NCI-H1048 (cell line): ENCODE measurements at places on chromosomes 7 and 10.

- DNase-seq: peak; percentile 47
Observed at GRCh38 chr10:59362959-59363381, 621 bp upstream of the FAM13C start.

DNA sequence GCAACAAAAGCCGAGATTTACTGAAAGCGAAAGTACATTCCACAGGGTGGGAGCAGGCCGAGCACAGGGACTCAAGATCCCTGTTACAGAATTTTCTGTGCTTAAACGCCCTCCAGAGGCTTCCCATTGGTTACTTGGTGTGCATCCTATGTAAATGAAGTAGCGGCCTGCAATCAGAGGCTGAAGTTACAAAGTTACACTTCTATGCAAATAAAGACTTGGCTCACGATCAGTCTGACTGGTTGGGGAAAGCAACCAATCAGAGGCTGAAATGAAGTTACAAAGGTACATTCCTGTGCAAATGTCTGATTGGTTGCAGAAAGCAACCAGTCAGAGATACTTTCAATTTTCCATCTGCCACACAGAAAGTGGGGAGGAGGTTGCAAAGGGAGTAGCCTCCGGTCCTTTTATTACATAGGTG is 4.1 kb downstream of the ACBD7 start:
- DNase-seq: peak; percentile 92

- DNase-seq: no peak
Observed at GRCh38 chr7:24883622-24884013, 96.4 kb downstream of the OSBPL3 start.

- DNase-seq: no peak
Observed at GRCh38 chr7:140036224-140036962, 26.4 kb downstream of the PARP12 start.

GRCh38 chr7:36951257-36951697 is 227.0 kb upstream of the AOAH start:
- no peak for DNase-seq

GRCh38 chr7:80725181-80725611 is 86.8 kb downstream of the CD36 start:
- no peak for DNase-seq

GRCh38 chr10:100732241-100732596 is 13.2 kb upstream of the PAX2 start:
- DNase-seq: no peak

- no peak for DNase-seq
Observed at GRCh38 chr10:69687426-69687825, 57.4 kb downstream of the FAM241B start.

DNA sequence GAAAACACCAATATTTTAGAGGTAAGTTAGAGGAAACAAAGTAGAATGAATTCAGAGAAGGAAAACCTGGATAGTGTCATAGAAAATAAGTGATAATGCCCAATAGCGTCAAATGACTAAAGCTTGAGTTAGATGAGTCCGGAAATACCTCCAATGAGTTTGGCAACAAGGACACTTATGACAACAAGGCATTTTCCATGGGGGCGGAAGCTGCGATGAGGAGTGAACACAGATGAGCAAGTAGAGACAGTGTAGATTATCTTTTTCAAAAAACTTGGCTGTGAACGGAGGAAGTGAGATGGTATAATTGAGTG is 383 bp upstream of the R3HCC1L start:
- no peak for DNase-seq

DNA sequence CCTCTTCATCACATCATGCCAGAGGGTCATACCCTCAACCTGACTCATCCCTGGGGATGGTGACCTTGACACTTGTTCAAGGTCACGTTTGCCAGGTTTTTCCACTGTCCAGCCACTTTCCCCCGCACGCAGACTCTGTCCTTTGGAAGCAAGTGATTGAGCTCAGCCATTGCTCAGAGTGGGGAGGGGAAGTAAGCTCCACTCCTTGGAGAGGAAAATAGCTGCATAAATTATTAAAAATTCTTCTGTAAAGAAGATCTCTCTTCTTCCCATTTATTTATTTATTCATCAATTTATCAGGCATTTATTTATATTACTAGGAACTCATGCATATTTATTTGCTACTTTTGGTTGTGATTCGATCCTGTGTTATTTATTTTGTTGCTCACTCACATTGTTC is 88.0 kb downstream of the GLRX3 start:
- DNase-seq: no peak

DNA sequence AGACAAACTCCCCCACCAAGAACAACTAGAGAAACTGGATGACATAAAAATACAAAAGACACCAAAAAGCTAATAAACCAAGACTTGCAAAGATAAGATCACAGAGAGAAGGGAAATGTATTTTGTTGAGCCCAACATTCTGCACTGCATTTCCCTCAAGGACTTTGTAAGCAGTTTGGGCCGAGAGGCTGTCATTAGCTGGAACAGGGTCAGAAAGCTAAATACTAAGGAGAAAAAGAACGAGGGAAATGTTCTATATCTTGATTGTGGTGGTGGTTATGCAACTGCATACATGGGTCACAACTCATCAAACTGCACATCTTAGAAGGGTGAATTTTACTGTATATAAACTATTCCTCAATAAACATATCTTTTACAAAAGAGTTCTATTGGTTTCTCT is 315.0 kb downstream of the IPMK start:
- DNase-seq: no peak

- DNase-seq: no peak
Observed at GRCh38 chr7:20316706-20317105, 14.0 kb upstream of the ITGB8 start.

DNA sequence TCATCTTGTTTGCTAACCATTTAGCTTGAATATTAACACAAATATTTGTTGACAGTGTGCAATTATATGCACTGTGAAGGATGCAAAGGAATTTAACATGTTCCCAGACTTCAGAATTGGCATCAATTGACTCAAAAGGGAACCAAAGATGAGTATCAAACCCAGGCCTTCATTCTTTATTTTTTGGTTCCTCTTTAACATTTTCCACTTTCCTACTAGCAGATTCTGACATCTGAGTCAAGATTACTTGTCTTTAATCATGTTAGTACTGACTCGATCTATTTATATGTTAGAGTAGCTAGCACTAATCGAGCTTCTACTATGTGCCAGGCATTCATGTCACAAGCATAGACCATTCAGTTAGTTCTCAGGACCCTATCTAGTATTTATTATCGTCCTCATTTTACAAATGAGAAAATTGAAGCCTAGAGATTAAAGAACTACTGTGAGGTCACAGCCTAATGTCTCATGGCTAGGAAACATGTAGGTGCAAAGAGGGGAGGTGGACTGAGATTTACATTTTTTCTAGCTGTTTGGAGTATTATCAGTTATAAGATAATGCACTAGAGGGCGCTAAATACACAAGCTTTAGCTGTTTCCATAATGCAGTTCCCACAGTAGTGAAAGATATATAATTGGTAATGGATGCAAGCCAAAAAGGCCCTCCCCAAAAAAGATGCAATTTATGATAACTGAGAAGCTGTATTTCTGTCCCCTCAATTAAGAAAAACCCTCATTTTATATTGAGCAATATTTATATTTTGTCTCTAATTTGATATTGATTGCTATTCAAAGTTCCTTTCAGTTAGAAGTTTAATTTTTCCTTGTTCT is 32.9 kb upstream of the KMT2E start:
- DNase-seq: peak; percentile 30

DNA sequence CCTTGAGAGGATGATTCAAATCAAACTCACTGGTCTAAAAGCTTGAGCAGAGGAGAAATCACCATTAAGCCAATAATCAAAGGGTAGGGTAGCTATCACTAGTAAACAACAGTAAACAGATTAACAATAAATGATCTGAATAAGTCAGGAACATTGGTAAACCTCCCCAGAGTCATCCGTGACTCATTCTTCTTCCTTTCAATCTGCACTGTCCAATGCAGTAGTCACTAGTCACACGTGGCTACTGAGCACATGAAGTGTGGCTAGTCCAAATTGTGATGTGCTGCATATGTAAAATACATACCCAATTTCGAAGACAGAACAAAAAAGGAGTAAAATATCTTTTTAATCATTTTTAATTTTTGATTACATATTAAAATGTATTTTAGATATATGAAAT is 64.0 kb downstream of the ERCC6 start:
- no peak for DNase-seq

DNA sequence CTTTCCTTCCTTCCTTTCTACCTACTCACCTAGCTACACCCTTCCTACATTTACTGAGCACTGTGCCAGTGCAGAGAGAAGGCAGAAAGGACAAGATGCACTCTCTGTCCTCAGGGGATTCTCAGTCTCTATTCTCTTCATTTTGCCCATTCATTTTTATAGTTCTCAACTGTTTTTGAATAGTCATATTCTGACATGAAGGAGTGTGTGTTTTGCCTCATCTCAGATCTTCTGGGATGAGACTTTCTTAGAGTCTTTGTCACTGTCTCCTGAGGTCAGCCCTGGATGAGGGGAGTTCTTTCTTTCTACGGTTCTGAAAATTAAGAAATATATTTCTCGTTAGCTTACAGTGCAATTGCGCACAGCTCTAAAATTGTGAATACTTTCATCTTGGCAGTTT is 21.3 kb downstream of the CLCN1 start:
- DNase-seq: no peak

- DNase-seq: no peak
Observed at GRCh38 chr7:107063245-107064120, 19.0 kb downstream of the PRKAR2B start.

- no peak for DNase-seq
Observed at GRCh38 chr10:70330671-70331070, 46.9 kb upstream of the NPFFR1 start.

GRCh38 chr10:1514681-1515080 is 222.6 kb downstream of the ADARB2 start:
- DNase-seq: no peak

DNA sequence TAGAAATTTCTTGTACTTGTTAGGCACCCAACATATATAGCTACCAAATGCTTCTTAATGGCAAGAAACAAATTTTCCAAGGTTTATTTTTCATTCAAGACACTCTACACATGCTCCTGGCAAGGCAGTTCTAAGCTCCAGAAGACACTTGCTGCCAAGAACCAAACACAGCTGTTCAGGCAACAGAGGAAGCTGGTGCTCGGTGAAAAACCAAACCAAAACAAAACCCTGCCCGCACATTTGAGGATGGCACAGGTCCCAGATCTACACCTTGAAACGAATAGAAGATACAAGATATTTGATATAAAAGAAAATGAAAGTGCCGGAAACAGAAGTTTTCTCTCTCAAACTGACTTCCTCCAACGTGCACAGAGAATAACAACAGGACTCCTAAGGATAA is 4.9 kb upstream of the DNTT start:
- DNase-seq: no peak

DNA sequence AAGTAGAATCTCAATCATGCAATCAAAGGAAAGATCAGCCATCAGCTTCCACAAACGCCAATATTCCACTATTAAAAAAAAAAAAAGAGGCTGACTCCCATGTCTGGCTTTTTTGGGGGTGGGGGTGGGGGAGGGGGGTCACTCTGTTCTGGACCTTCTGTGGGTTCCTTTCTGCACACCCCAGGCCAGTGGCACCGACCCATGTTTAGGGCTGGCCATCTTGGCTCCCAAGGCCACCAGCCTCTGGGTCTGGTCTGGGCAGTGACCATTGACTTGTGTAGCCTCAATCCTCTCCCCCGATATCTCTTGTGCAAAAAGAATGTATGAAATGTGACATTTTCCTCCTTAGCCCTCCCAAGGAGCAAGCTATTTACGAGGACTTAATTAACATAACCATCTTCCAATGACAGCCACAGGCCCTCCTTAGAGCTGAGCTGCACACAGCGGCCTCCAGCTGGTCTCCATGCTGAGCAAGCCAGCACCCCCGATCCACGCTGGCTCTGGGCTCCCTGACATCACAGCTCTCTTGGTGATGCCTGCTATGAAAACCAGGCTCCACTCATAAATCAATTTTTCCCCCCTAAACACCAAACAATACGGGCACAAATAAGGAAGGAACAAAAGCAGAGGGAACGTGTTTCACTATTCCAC is 100.1 kb downstream of the ZRANB1 start:
- DNase-seq: no peak

DNA sequence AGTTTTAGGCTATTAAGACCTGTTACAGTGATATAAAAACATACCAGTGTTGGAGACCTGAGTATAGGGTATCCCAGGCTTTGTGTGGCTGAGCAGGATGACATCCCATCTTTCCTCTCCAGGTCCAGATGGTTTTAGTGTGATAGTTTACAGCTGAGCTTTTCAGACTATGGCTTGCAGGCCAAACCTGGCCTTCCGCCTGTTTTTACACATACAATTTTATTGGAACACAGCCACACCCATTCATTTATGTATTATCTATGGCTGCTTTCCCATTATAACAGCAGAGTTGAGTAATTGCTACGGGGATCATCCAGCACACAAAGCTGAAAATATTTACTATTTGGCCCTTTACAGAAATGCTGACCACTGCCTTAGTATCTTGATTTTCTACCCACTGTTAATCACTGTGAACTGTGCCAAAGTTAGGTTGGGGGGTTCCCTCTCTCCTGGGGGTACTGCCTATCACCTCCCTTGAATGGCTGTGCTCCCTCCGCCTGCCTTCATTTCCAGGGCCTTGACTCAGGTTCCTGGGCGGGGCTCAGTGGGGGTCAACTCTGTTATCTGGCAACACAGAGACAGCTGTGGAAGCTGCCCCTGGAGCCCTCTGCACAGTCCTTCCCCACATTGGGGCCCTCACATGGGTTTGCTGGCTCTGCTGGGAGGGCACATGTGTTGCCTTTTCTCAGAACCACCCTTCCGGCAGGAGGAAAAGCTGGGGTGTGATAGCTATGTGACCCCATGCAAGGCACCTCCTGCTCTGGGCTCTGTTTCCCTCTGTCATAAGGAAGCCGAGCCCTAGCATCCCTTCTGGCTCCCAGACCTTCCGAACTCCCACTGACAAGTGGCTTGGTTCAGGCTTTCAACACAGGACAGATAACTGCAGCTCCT is 40.3 kb upstream of the SH2D4B start:
- no peak for DNase-seq

DNA sequence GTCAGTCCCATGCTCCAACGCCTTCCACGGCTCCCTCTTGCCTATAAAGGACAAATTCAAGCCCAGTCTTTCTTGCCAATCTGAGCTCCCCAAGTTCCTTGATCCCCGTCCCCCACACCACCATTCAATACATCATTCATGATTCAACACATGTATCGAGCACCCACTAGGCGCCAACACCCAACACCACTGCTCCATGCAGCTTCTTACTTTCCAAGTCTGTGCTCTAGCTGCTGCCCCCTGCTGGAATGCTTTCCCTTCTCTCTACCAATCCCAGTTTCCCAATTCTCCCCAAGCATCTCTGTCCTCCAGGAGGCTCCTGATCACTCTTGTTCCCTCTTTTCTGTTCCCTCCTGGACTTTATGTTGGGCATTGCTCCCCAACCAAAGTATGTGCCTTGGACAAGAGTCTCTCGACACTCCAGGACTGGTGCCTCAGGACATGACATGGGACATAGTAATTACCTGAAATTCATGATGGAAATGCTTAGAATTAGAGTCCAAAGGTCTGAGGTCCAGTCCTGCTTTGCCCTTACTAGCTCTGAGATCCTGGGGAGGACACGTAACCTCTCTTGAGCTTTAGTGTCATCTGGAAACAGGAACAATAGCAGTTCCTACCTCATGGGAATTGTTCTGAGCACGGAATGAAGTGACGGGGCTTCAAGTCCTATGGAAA is 172.7 kb downstream of the NEURL1 start:
- DNase-seq: no peak
